Eye (tissue), 1 donor: ENCODE measurements at places on chromosomes 12 and 14.
A peak's percentile ranks its signal among the peaks of the same experiment; 100 is the strongest.

- DNase-seq: no peak
Measured at GRCh38 chr12:113310489-113310888, 24.4 kb downstream of the SLC8B1 start.

DNA sequence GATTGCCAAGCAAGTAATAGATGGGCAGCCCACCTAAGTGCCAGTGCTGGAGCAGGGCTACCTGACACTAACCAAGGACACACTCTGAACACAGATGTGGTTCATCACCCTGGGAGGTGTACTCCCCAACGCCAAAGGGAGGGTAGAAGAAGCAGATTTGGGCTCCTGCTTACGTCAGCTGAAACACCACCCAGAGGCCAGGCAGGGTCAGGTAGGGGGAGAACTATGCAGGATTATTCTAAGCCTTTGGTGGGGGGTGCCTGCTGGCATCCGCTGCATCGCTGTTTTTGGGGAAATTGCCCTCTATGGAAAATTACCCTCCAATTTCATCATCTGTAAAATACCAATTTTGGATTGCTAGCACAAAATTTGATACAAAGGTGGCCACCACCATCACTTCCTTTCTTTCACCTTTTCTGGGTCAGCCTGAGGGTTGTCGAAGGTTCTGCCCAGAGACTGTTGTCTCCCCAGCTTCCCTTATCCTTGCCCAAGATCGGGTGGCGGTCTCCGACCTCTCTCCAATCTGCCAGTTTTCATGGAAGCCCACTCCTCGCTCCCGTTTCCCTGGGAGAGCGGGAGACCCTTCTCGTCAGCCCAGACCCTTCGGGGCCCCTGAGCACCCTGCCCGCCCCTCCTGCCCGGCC is 535 bp downstream of the BIN2 start:
- no peak for DNase-seq

DNA sequence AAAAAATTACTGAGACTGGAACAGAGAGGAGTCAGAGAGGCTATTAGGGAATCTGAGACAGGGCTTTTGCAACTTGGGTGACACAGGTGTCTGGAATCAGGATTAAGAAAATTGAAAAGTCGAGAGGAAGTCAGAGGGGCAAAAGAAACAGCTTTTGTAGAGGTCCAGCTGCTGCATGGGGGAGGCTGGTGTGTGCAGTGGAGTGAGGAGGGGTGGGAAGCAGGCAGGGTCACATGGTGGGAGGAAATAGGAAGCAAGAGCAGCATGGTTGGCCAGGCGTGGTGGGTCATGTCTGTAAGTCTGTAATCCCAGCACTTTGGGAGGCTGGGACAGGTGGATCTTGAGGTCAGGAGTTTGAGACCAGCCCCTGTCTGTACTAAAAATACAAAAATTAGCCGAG is 69.7 kb upstream of the VRK1 start:
- no peak for DNase-seq

- DNase-seq: peak; percentile 17
Measured at GRCh38 chr12:100797246-100797645, 2.7 kb downstream of the ANO4 start.

- peak; percentile 7 for DNase-seq
Measured at GRCh38 chr14:72962829-72963312, 36.6 kb downstream of the DCAF4 start.

DNA sequence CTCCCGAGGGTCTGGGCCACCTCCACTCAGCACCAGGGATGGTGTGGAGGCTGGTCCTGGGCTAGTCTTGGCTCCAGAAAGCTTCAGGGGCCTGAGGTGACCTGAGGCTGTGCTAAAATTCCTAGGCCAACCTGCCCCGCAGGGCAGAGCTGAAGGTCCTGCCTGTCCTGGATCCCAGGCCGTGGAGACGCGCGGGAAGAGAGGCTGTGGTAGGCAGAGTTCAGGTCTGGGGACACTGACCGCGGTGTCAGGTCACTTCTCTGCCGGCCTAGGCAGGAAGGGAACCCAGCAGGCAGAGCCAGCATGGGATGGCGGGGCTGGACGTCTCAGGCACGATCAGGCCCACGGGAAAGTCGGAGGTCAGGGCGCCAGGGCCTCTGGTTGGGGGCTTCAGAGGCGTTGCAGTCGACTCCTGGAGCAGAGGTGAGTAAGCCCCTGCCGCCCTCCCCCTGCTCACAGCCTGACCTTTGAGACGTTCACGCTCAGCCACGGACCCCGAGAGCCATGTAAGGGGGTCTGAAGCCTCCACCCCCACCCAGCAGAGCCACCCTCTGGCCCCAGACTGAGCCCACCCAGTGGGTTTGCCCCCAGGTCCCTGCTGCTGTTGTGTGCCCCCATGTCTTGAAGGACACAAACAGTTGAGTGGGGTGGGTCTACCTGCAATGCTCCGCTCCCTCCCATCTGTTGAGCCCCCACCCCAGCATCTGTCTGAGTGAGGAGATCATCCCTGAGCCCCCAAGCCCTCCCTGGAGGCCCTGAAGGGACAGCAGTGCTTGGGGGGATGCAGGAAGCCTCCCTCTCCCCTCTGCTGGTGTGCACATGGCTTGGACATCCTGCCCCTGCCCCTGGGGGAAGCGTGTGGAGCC is 142.7 kb downstream of the KIF26A start:
- no peak for DNase-seq

DNA sequence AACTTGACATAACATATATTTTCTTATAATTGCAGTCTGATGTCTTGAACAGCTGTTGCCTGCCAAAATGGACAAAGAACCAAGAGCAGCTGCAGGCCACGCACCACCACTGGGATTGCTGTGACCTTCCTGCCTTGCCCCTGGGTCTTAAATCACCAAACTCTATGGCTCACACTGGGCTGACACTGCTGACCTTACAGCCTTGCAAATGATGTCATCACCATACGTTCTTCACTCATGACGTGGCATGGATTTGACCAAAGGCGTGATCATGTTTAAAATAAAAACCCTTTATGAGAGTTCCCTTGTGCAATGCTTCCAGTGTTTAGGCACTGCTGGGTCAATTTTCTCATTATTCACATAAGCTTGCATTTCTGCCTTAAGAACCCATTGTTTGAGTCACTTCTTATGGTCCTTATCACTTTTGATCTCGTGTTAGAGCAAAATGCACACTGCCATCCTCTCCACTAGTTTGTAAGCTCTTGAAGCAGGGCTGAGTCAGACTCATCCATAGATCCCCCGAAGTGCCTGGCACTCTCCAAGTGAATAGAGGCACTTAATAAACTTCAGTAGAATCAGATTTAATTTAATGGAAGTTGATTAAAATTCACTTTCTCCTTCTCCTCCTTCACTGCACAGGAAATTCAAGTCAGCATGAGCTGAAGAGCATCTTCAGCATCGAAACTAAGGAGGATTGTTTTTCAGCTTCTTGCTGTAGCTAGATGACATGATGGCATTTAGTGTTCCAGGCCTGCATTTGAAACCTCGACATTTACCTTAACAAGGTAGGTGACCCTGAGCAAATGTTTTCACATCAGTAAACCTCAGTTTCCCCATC is 132.4 kb upstream of the PZP start:
- peak; percentile 35 for DNase-seq

DNA sequence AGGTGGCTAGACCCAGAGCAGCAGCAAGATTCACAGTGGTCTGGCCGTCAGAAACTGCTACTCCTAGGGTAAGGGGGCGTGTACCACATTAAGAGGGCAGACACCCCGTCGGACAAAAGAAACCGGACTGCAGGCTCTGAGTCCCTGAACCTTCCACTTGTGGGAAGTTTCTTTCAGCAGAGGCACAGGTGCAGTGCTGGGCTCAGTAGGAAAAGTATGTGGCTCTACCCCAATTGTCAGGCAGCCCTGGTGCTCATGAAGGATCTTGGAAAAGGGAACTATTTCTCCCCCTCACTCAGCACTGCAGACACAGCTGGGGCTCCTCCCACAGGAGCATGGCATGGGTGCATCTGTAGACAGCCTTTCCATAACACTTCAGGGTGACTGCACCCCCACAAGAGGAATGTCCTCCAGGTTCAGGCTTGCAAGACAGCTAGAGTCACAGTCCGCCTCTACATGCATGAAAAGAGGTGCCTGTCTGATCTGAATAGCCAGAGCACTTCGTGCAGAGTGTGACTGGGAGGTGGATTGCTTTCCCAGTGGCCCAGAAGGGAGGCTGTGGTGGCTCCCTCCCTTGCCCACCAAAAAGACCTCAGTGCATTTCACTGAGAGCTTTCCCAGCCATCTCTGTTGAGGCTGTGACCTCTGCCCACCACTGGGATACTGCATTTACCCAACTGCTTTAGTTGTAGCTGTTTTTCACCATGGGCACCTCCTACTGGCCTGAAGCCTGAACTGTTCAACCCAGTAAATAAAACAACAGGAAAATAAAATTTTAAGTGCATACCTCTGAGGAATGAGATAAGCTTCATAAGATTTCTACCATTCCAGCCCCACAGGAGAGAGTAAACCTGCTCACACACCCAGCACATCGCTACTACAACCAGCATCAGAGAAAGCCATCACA is 14.2 kb downstream of the CEP128 start:
- DNase-seq: no peak

DNA sequence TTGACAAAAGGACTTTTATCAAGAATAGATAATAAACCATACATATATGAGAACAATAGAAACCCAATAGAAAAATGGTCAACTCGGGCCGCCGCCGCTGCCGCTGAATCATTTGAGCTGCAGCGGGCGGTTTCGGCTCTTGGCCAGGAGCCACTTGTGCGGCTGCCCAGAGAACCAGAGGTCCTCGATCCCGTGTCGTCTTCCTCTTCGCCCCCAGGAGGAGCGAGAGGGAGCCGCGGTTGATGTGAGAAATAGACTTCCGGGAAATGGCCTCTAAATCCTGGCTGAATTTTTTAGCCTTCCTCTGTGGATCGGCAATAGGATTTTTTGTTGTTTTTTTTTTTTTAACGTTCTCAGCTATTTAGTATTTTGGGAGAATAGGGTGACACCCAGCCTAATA is 44.8 kb downstream of the CPSF6 start:
- DNase-seq: peak; percentile 67

DNA sequence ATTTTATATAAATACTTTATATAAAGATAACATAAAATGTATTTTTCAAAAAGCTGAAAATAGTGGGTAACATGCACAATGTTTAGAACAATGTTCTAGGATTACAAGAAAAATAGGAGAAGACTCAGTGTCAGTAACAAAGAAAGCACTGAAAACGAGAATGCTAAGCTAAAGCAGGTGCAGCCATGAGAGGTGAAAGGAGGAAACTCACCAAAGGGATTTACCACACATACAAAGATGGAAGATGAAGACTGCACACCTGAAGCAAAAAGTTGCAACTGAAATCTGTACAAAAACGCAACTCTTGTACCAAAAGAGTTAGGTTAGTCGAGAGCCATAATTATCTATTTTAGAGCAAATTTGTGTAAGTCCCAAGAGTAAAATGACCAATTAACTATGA is 1176.1 kb downstream of the LRFN5 start:
- DNase-seq: no peak

DNA sequence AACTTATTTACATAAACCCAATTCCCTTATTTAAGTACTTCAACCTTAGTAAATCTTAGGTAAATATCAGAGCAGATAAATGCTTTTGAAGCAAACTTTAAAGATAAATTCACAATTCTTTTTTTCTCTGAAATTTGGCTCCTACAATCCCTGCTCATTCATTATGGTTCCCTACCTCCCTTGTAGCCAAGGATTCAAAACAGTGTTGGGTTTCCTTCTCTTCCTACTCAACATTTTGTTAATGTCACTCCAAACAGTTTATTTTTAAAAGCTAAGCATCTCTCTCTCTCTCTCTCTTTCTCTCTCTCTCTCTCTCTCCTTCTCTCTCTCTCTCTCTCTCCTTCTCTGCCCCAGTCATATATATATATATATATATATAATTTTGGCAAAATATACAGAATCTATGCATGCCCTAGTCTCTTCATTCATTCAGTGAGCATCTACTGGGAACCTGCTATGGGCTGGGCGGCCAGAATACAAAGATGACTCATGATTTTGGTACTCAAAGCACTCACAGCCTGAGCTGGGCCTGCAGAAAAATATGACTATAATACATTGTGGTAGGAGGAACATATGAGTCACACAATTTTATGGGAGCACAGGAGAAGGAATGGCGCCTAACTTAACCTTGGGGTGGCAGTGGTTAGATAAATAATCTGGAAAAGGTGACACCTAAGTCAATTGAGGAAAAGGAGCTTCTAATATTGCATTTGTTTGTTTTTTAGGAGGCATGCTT is 123.7 kb upstream of the DHRS4 start:
- DNase-seq: peak; percentile 6

DNA sequence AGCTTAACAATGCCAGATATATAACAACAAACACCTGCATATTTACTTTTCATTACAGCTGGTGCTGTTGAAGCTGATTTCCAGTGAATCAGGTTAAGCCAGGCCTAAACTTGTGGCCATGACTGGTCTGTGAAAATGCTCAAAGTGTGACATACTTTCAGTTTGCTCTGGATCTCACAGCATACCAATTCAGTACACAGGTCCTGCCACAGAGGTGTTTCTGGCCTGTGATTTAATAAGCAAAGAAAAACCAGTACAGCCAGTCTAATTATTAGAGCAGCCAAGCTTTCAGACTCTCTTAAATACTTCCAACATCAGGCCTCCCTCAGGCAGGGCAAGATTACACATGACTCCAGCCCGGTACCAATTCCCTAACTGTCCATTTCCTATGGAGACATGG is 27.4 kb upstream of the TMCC3 start:
- DNase-seq: no peak

DNA sequence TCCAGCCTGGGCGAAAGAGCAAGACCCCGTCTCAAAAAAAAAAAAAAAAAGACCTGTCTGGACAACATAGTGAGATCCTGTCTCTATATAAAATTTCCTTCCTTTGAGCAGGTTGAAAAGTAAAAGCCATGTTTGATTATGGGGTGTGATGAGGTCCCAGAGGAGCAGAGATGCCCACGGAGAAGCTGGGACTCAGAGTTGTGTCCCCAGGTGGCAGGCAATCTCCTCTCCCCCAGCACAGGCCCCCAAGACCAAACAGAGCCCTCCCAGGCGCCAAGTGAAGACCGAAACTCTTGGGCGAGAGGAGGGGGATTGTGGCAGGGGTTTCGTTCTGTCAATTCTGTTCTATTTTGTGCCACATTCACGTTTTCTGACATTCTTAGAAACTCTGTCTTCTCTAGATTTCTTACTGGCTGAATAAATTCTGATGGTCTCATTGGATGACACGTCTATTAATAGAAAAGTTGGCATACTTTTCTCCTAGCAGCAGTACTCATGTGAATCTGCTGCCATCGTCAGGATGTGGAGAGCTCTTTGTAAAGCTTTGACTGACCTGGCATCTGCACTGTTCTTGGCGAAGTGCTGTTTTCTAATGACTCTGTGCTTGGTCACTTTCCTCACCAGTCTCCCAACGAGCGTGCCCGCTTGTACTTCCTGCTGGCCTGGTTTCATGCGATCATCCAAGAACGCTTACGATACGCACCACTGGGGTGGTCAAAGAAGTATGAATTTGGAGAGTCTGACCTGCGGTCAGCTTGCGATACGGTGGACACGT is 43.4 kb downstream of the HSP90AA1 start:
- DNase-seq: no peak

GRCh38 chr14:99537399-99537798 is 56.2 kb downstream of the CCNK start:
- DNase-seq: peak; percentile 60

GRCh38 chr12:8989413-8989812 is at the start of gene KLRG1:
TSS of gene KLRG1 (plus strand) at chr12:8989546. CDS start at chr12:8989636, 90 bp downstream.
- no peak for DNase-seq
